Left lung (tissue), 14 donors: ENCODE measurements at places on chromosomes 4 and X.

GRCh38 chrX:151552743-151553142 lies 10.7 kb upstream of the PASD1 start:
- no peaks in the 10 kb centered on the region for H3K27me3 ChIP-seq
- no peaks in the 10 kb centered on the region for H3K4me1 ChIP-seq
- H3K4me3 ChIP-seq, result no peak overlapping the region
- H3K27ac ChIP-seq, result no peak overlapping the region
- DNase-seq, result no peak

DNA sequence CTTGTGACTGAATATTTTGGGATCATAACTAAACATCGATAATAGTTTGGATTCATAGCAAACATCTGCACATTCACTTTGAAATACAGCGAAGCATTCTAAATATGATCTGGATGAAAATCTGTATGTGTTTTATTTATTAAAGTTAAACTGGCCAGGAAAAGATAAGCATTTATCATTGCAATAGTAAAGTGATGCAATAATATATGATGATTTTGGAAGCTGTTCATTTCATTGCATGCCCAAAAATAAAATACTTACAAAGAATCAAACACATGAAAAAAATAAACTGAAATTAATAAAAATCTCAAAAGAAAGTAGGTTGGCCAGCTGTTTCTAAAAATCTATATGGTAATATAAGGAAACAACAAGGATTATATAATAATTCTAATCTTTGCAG lies 1.9 kb downstream of the PRDM5 start:
- H3K27ac ChIP-seq, result no peak overlapping the region
- no peaks in the 10 kb centered on the region for H3K36me3 ChIP-seq

GRCh38 chrX:25028726-25029125 lies 13.0 kb upstream of the ARX start:
- H3K4me1 ChIP-seq, result no peaks in the 10 kb centered on the region
- H3K36me3 ChIP-seq, result no peaks in the 10 kb centered on the region
- peaks cover 34% of the 10 kb centered on the region for H3K27me3 ChIP-seq
- no peak for DNase-seq

DNA sequence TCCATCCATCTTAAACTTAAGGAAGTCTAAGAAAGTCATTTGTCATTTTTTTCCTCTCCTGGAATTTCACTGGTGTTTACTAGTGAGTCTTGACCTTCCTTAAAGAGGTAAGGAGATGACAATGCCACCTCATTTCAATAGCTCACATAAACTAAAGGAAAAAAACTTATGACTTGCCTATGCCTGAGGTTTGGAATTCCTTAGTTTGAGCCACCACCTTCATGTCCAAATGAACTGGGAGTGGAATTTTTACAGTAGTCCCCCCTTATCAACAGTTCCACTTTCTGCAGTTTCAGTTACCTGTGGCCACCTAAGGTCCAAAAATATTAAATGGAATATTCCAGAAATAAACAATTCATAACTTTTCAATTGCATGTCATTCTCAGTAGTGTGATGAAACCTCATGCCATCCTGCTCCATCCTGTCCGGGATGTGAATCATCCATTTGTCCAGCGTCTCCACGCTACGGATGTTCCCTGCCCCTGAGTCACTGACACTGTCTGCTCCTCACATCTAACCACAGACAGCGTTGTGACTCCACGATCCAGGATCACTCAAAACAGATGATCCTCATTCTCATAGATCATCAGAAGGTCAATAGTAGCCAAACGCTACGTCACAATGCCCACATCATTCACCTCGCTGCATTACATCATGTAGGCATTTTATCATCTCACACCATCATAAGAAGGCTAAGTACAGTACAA lies 177.4 kb downstream of the SH3KBP1 start:
- H3K4me1 ChIP-seq, result no peaks in the 10 kb centered on the region
- no peaks in the 10 kb centered on the region for H3K27me3 ChIP-seq
- no peak for DNase-seq
- no peak overlapping the region for H3K27ac ChIP-seq
- no peaks in the 10 kb centered on the region for H3K36me3 ChIP-seq

- H3K27me3 ChIP-seq, result no peaks in the 10 kb centered on the region
- H3K4me1 ChIP-seq, result no peaks in the 10 kb centered on the region
- H3K36me3 ChIP-seq, result no peaks in the 10 kb centered on the region
- no peak overlapping the region for H3K4me3 ChIP-seq
Measured at GRCh38 chrX:27893211-27893610, 85.4 kb downstream of the MAGEB10 start.

DNA sequence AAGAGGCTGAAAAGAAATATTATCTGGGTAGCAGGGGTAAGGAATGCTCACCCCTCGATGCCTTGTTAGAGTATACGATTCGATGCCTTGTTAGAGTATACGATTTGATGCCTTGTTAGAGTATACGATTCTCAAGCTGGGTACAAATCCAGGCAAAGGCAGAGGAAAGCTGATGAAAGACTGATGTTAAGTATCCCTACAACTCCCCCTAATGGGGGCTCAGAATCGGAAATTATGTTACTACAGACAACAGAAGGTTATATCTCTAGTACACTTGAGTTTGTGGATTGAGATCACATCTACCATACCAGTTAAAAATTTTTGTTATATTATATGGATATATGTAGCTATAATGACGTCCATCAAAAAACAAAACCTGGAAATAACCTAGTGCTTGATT lies 4.8 kb downstream of the LRRC66 start:
- no peaks in the 10 kb centered on the region for H3K36me3 ChIP-seq
- DNase-seq, result no peak

DNA sequence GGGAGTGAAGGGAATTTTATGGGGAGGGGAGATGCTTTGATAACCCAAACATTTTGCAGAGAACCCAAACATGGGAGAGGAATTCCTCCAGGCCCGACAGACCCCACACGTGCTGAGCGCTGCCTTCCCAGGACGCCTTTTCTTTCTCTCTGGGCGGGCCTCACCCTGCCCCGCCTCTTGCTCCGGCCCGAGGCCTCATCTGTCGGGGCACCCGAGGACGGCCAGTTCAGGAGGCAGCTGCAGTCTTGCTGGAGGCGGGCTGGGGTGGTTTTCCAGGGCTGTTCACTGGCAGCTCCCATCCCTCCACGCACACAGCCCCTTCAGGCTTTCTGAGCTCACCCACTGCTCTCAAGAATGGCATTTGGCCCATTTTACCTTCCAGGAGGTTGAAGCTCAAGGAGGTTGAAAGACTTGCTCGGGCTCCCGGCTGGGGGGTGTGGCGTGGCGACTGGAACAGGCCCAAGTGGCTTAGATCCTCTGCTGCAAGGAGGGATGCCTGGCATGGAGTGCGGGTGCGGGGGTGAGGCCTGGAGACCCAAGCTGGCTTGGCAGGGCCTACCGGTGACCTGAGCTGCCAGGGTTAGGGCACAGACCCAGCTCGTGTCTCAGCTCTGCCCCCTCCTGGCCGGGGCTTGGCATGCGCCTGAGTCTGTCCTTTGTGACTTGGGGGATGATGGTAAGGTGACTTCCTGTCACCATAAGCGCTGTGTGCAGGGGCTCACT lies 99.2 kb downstream of the PSAPL1 start:
- DNase-seq, result no peak
- H3K27ac ChIP-seq, result no peak overlapping the region
- H3K27me3 ChIP-seq, result no peaks in the 10 kb centered on the region
- peaks cover 6% of the 10 kb centered on the region for H3K4me1 ChIP-seq
- H3K36me3 ChIP-seq, result no peaks in the 10 kb centered on the region

- no peak for DNase-seq
- H3K27ac ChIP-seq, result no peak overlapping the region
- no peaks in the 10 kb centered on the region for H3K36me3 ChIP-seq
- no peaks in the 10 kb centered on the region for H3K4me1 ChIP-seq
Measured at GRCh38 chr4:155974996-155975395, 21.3 kb upstream of the CTSO start.

- H3K27me3 ChIP-seq, result no peaks in the 10 kb centered on the region
- DNase-seq, result no peak
- H3K4me3 ChIP-seq, result peak within 1 kb of the TSS; percentile 72
Measured at GRCh38 chr4:57109847-57110639, at the start of gene IGFBP7. IGFBP7 (minus strand) TSS chr4:57110385; CDS start chr4:57110351, 34 bp downstream.

GRCh38 chrX:71118032-71118984 lies at the start of gene MED12:
MED12 (plus strand) TSS chrX:71118596; CDS start chrX:71118755, 159 bp downstream.
- peak; percentile 76 for DNase-seq
- peaks cover 15% of the 10 kb centered on the region for H3K4me1 ChIP-seq
- H3K27ac ChIP-seq, result peak within 1 kb of the TSS; percentile 80
- H3K27me3 ChIP-seq, result no peaks in the 10 kb centered on the region
- H3K36me3 ChIP-seq, result peaks cover 23% of the 10 kb centered on the region
- H3K4me3 ChIP-seq, result peak within 1 kb of the TSS; percentile 41

GRCh38 chr4:15488136-15488535 lies 18.5 kb downstream of the CC2D2A start:
- no peaks in the 10 kb centered on the region for H3K4me1 ChIP-seq
- no peaks in the 10 kb centered on the region for H3K27me3 ChIP-seq

GRCh38 chrX:29422034-29422433 lies 793.3 kb upstream of the MAGEB2 start:
- no peak overlapping the region for H3K4me3 ChIP-seq
- H3K36me3 ChIP-seq, result no peaks in the 10 kb centered on the region
- no peak for DNase-seq
- H3K27me3 ChIP-seq, result no peaks in the 10 kb centered on the region

- DNase-seq, result no peak
- no peaks in the 10 kb centered on the region for H3K36me3 ChIP-seq
- H3K27ac ChIP-seq, result no peak overlapping the region
- no peaks in the 10 kb centered on the region for H3K4me1 ChIP-seq
- peak overlapping the region; percentile 42 for H3K4me3 ChIP-seq
- no peaks in the 10 kb centered on the region for H3K27me3 ChIP-seq
Measured at GRCh38 chr4:137529432-137529831, 2.9 kb downstream of the PCDH18 start.

- no peaks in the 10 kb centered on the region for H3K27me3 ChIP-seq
- peak; percentile 5 for DNase-seq
- H3K36me3 ChIP-seq, result no peaks in the 10 kb centered on the region
- no peaks in the 10 kb centered on the region for H3K4me1 ChIP-seq
Measured at GRCh38 chr4:174714393-174715211, 114.4 kb downstream of the GLRA3 start.

GRCh38 chrX:111114806-111115205 lies 18.8 kb downstream of the PAK3 start:
- DNase-seq, result no peak
- H3K36me3 ChIP-seq, result no peaks in the 10 kb centered on the region
- no peaks in the 10 kb centered on the region for H3K4me1 ChIP-seq
- H3K27me3 ChIP-seq, result no peaks in the 10 kb centered on the region

GRCh38 chrX:36543499-36543898 lies 464.7 kb upstream of the FAM47C start:
- H3K36me3 ChIP-seq, result no peaks in the 10 kb centered on the region
- no peak overlapping the region for H3K4me3 ChIP-seq
- H3K27ac ChIP-seq, result no peak overlapping the region
- no peaks in the 10 kb centered on the region for H3K27me3 ChIP-seq

- H3K27me3 ChIP-seq, result no peaks in the 10 kb centered on the region
- no peak overlapping the region for H3K27ac ChIP-seq
- no peaks in the 10 kb centered on the region for H3K4me1 ChIP-seq
- H3K4me3 ChIP-seq, result no peak overlapping the region
- DNase-seq, result no peak
Measured at GRCh38 chr4:111449657-111450056, 695.6 kb upstream of the FAM241A start.

DNA sequence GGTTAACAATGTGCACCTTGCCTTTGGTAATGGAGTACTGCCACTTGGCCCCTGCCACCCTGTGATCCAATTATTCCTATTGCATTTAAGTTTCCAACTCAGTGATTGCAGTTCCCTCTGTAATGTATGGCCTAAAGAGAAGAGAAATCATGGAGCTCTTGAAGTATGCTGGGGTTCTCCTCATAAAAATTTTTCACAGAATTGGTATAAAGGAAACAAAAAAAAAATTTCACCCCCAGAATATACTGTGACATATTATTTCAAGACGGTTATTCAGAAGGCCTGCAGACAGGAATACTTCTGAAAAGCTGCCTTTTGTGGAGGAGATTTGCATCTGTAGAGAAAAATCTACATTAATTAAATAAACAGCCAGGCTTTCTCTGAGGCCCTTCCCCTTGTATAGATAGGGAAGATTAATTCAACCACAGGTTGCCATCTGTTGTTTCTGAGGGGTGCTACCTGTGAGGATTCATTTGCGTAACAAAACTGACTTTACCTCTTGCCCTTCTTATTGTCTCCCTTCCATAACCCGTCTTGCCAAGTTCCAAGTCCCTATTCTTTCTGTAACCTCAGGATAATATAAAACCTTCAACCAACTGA lies 94.8 kb upstream of the LANCL3 start:
- DNase-seq, result no peak
- H3K27me3 ChIP-seq, result no peaks in the 10 kb centered on the region
- no peak overlapping the region for H3K27ac ChIP-seq
- H3K36me3 ChIP-seq, result no peaks in the 10 kb centered on the region

GRCh38 chrX:153521034-153521433 lies 3.6 kb downstream of the ATP2B3 start:
- no peak overlapping the region for H3K27ac ChIP-seq
- H3K4me1 ChIP-seq, result no peaks in the 10 kb centered on the region
- peaks cover 47% of the 10 kb centered on the region for H3K27me3 ChIP-seq
- H3K36me3 ChIP-seq, result no peaks in the 10 kb centered on the region

GRCh38 chrX:44842550-44843317 lies 1.1 kb upstream of the DUSP21 start:
- no peaks in the 10 kb centered on the region for H3K36me3 ChIP-seq
- DNase-seq, result no peak
- H3K27me3 ChIP-seq, result no peaks in the 10 kb centered on the region
- no peaks in the 10 kb centered on the region for H3K4me1 ChIP-seq

GRCh38 chr4:153933915-153934687 lies 145.2 kb upstream of the SFRP2 start:
- H3K4me3 ChIP-seq, result no peak overlapping the region
- H3K27me3 ChIP-seq, result no peaks in the 10 kb centered on the region
- no peaks in the 10 kb centered on the region for H3K36me3 ChIP-seq
- H3K4me1 ChIP-seq, result peaks cover 3% of the 10 kb centered on the region
- peak; percentile 39 for DNase-seq
- H3K27ac ChIP-seq, result peak overlapping the region; percentile 21

DNA sequence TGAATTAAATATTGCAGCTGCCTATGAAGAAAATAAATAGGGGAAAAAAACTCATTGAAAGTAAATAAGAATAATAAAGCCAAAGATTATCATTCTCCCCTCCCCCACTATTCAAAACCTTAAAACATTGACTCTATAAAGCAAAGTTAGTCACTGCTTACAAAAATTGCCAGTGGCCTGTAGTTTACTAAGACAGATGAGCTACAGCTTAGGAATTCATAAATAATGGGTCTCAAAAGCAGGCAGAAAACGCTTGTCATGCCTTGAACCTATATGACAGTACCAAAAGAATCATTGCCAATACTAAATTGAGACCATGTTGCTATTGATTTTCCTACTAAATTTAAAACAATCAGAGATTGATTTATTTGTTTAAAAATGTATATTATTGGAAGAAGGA lies 78.9 kb downstream of the SLC10A7 start:
- no peak overlapping the region for H3K4me3 ChIP-seq
- H3K27ac ChIP-seq, result no peak overlapping the region
- no peaks in the 10 kb centered on the region for H3K27me3 ChIP-seq
- no peak for DNase-seq
- H3K4me1 ChIP-seq, result no peaks in the 10 kb centered on the region

- H3K4me3 ChIP-seq, result no peak overlapping the region
- H3K4me1 ChIP-seq, result no peaks in the 10 kb centered on the region
- no peak overlapping the region for H3K27ac ChIP-seq
- no peaks in the 10 kb centered on the region for H3K36me3 ChIP-seq
Measured at GRCh38 chrX:136210243-136210642, 41.0 kb downstream of the MAP7D3 start.

GRCh38 chr4:180436361-180436760 lies 1806.8 kb upstream of the TENM3 start:
- no peak for DNase-seq
- no peak overlapping the region for H3K4me3 ChIP-seq
- H3K4me1 ChIP-seq, result no peaks in the 10 kb centered on the region
